Activated CD4-positive, alpha-beta T cell treated with anti-CD3 and anti-CD28 coated beads for 36 hours (primary cell): ENCODE measurements at places on chromosomes 11 and 22. TPM values are rescaled to one million over a fixed set of nuclear protein-coding genes. Genes with fewer than 3 reads are reported as not detected.

GRCh38 chr11:19869946-19870589, 157.4 kb downstream of the NAV2 start:
- DNase-seq: no peak

DNA sequence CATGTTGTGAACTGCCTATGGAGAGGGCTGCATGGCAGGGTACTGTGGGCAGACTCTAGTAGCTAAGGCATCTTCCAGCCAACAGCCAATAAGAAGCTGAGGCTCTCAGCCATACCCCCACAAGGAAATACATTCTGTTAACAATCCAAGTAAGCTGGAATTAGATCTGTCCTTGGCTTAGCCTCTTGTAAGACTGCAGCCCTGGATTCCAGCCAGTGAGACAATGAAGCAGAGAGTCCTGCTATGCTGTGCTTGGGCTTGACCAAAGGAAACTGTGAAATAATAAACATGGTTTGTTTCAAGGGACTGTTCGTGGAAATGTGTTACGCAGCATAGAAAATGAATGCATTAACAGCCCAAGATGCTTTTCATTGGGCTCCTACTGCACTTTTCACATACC, 1097.4 kb upstream of the CCDC90B start:
- no peak for DNase-seq

- DNase-seq: peak; percentile 52
Observed at GRCh38 chr11:8267831-8268529, 4.3 kb upstream of the LMO1 start.

GRCh38 chr22:11627436-11627797, 3900.6 kb upstream of the OR11H1 start:
- no peak for DNase-seq

DNA sequence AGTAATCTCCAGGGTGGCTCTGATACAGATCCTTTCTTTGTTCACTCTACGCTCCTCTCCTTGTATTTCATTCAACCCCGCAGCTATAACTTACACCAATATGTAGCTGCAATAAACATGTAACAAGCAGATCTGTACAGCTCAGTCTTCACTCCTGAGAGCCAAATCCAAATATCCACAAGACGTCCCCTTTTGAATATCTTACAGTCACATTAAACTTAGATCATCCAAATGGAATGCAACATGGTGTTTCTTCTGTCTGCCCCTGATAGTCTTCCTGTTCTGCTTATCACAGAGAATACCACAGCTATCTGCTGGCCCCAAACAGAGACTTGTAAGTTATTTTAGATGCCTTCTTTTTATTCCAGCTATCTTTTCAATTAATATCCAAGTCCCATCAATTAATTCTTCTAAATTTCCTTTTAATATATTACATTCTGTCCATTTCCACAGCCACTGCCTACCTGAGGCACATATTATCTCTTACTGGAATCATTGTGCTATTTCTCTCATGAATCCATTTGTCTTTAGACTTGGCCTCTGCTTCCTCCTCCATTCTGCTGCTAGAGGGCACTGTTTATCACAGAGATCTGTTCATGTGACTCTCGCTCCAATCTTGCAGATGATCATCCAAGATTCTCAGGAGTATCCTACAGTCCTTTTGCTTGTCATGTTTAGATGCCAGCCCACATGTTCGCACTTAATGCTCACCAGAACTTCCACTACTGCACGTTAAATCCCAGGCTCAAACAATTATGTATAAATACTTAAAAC, 908.6 kb downstream of the NTM start:
- no peak for DNase-seq

DNA sequence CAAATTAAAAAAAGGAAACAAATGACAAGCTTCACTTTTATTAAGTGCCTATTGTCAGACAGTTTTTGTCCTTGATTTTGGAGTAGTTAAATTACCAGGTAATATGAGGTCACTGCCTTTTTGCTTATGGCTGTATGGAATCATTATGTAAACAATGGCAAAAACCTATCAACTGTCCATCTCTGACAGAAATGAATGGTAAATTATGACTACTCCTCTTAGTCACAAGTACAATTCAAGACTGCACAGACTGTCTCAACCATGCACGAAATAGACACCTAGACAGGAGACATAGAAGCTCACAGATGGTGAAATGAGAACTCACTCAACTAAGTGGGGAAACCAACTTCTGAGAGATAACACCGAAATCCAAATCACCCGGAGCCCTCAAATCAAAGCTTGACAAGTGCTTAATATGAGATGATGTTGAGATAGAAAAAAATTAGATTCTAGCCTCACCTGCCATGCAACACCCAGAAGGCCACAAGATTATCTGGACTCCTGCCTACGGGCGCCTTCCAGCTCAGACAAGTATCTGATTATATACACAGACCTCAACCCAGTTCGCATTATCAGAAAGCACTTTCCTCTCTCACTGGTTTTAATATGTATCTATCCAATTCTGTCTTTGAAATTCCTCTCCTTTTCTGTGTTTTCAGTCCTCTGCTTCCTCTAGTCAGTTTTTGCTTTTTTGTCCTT, 199.3 kb downstream of the CADM1 start:
- no peak for DNase-seq

DNA sequence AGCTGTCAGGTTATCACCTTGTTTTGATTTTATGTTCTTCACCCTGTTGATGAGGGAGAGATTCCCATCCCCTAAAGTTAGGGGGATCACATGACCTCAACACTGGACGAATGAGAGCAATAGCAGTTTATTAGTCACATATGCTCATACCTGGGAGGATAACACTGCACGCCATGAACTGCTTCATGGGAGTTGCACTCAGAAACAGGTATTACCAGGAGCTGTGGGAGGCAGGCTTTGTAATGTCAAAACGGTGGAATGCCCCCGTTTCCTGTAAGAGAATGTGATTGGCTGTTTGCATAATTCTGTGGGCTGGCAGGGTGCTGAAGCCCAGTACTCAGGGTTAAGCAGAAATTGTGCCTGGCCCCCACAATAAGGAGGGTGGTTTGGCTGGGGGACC, 3.2 kb upstream of the THY1 start:
- no peak for DNase-seq

DNA sequence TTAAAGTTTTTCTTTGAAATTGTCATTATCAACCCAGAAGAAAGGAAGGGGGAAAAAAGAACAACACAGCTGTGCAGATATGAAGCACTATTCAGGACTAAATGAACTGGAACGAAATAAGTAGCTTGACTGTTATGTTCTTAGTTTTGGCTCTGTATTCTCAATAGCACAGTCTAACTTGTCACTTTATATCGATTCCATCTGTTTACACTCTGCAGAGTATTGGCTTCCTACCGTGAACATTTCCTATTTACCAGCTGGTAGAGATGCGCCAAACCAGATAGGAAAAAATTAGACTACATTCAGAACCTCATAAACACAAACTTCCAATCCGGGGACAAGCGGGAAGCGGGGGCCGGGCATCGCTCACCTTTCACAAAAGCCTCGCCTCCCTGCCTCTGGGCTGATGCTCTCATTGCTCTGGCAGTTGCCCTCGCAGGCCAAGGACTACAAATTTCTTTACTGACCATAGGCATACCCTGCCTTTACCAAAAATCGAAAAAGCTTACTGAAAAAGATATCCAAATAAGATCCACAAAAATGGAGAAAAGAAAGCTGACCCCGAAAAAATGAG, 66.2 kb downstream of the EFCAB6 start:
- DNase-seq: no peak

ZFTA gene
- 1.7 TPM for total RNA-seq

GRCh38 chr22:39631381-39632286, 61.1 kb downstream of the CACNA1I start:
- DNase-seq: no peak

GRCh38 chr22:49106096-49106841, 721.4 kb downstream of the BRD1 start:
- no peak for DNase-seq

- DNase-seq: no peak
Observed at GRCh38 chr11:44987506-44987905, 36.8 kb upstream of the TP53I11 start.

OR8A1 gene
- not detected for total RNA-seq

GRCh38 chr11:45921561-45922424, 663 bp upstream of the LARGE2 start:
- DNase-seq: no peak
